Sciatic nerve (tissue), 2 donors: ENCODE measurements at places on chromosomes 1 and 21.

DNA sequence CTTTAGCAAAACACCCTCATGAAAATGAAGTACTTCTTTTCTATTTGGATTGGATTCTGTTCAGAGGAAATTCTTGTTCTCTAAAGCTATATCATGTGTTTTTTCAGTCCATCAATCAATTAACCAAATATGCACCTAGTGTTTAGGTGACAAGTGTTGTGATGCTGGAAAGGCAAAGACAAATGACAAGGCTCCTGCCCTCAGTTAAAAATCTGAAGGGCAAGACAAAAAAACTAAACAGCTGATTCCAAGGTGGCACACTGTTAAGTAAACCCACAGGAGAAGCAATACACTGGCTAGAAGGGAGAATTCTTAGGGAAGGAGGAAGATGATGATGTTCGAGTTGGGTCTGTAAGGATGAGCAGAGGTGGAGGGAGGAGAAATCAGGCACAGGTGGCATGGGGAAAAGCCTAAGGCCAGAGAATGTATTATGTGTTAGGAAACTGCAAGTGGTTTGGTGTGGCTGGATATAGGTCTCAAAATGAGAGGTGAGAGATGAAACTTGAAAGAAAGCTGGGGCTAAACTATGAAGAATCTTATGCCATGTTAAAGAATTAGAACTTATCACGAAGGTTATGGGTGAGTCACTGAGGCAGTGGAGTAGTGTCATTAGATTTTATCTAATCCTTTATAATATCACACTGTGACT lies 51.8 kb upstream of the GFI1 start:
- no peak for DNase-seq

- DNase-seq = no peak
Observed at GRCh38 chr1:190205713-190206112, 272.0 kb downstream of the BRINP3 start.

DNA sequence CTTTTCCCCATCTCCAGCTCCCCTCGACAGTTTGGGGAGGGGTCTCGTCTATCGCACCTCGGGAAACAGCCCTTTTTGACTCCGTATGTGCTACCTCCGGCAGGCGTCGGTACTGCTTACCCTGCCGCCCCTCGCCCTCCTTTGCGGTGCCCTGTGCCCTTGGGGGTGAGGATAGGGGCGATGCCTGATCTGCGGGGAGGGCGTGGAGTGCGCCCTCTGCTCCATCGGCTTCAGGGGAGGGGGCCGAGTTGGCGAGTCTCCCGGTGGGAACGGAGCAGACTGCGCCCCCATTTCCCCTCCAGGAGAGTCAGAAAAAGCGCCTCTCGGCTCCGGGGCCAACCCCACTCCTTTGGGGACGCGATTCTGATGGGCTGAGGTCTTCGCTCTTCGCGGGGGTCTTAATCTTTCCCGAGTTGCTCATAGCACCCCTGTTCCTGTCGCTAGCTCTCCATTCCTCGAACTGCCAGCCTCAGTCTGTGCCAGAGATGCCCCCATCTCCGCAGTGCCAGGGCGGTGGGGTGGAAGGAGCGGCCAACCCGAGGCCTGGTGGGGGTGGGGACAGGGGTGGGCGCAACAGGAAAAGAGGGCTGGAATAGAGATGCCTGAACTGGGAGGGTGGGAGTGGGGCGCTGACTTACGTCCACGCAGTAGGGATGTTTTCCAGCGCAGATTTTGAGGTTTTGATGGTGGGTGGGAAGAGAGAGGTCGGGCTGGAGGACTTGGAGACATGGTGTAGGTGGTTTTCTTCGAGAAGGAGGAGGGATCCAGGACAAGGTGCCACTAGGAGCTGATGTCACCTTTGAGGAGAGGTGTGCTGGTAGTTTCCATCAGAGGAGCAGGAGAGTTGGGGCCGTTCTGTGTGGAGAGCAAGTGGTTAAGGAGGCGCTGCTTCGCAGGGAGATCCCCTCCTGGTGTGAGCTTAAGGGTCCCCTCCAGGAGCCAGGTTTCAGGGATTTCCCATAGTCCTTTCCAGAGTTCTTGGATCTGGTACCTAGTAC lies 674 bp downstream of the PPFIA4 start:
- DNase-seq = no peak

- no peak for DNase-seq
Observed at GRCh38 chr21:45469273-45470086, 64.5 kb downstream of the COL18A1 start.

DNA sequence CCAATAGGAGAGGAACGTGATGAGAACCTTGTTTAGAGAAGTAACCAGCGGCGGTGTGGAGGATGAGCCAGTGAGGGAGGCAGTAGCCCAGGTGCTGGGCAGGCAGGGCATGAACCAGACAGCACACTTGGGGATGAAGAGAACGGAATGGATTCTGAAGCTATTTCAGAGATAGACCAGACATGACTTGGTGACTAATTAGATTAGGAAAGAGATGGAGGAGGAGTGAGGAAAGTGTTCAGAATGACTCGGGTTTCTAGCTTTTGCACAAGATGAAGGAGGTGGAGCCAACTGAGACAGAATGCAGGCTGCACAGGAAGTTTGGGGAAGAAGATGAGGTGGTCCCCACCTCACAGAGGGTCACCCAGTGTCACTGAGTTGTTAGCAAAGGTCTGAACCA lies 5.1 kb downstream of the PEF1 start:
- DNase-seq = no peak
